Right renal pelvis (tissue), 4 donors: ENCODE measurements at places on chromosomes 7 and 10.

- DNase-seq, result no peak
Observed at GRCh38 chr7:141704112-141704511, 2.1 kb upstream of the DENND11 start.

DNA sequence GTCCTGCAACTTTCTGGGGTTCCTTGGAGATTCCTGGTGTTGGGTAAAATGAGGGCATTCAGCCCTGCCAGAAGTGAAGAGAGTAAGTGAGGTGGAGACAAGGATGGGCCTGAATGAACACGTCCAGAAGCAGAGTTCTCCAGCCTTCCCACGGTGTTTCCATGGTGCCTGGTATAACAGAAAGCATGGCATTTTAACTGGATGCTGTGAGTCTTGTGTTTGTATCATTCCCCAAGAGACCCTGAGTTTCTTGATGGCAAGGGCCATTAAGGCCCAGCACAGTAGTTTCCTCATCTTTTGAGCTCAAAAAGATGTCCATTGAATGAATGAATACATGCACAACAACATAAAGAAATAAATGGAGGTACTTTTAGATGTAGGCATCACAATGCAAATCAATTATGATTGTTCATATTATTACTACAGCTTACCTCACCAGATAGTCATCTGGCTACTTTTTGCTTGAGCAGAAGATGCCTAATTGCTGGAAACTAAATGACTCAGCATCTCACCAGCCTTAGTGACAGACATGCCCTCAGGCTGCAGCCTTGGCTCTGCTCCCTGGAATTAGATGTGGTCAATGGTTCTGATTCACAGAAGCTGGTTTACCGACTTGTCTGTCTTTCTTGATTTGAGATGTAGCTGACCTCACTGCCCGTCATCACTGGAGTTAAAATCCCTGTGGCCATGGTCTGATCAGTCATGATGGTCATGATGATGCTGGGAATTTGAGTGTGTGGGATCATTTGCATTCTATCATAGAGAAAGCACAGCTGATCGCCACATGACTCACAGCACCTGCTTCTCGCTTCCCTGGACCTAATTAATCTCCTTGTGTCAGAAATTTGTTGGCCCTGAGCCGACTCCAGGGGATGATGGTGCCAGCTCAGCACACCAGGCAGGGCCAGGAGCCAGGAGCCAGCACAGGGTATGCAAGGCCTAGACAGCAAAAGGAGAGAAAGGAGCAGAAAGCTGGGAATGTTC is 83.9 kb downstream of the CXCL12 start:
- no peak for DNase-seq

DNA sequence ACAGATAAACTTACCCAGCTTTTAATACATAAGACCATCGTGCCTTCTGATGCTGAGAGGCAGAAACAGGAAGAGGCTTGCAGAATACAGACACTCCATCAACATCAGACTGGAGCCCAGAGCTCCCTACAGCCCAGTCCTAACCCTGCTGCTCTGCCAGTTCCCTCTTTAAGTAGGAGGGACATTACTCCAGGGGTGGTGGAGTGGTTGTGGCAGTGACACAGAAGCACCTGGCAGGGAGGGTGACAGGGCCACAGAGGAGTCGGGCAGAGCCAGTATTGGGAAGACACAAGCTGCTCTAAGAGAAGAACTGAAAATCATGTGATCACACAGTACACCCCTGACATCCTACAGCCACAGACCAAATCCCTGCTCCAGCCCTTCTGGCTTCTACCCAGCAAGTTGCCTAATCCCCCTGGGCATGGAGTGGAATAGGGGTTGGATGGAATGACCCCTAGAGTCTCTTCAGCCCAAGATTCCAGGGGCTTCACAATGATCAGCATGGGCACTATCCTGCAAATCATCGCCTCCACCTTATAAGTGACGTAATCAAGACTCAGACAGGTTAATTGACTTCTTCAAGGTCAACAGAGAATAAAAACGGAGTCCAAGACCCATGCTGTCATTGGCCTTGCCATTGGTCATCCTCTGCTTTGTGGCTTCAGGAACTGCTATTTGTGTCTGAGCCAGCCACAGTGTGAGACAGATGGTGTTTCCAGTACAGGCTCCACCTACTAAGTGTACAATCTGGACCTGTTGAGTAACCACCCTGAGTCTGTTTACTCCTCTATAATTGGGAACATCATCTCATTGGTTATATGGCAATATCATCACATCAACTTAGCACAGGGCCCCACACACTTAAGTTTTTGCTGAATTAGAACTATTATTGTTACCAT is 61.1 kb upstream of the ZMIZ1 start:
- no peak for DNase-seq

- DNase-seq, result no peak
Observed at GRCh38 chr10:103474077-103474476, 5.0 kb downstream of the CALHM3 start.

- DNase-seq, result no peak
Observed at GRCh38 chr7:94228223-94228622, 166.5 kb upstream of the COL1A2 start.

- no peak for DNase-seq
Observed at GRCh38 chr10:91537614-91538383, 95.1 kb downstream of the PPP1R3C start.

DNA sequence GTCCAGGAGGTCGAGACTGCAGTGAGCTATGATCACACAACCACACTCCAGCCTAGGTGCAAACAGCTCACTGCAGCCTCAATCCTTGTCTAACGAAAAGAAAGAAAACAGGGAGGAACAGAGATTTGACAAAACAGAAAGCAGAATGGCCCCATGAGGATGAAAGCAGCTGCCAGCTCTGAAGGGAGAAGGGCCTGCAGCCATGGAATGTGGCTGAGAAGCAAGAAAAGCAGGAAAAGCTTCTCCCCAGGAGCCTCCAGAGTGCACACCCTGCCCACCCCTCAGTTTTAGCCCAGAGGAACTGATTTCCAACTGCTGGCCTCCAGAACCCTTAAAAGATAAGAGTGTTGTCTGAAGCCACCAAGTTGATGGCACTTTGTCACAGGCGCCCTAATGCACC is 13.0 kb downstream of the ESYT2 start:
- DNase-seq, result no peak

GRCh38 chr10:78600740-78601139 is 468.0 kb upstream of the ZMIZ1 start:
- no peak for DNase-seq

GRCh38 chr7:2373124-2373556 is 18.5 kb downstream of the EIF3B start:
- DNase-seq, result no peak

- DNase-seq, result no peak
Observed at GRCh38 chr7:40327873-40328272, 193.1 kb downstream of the SUGCT start.

DNA sequence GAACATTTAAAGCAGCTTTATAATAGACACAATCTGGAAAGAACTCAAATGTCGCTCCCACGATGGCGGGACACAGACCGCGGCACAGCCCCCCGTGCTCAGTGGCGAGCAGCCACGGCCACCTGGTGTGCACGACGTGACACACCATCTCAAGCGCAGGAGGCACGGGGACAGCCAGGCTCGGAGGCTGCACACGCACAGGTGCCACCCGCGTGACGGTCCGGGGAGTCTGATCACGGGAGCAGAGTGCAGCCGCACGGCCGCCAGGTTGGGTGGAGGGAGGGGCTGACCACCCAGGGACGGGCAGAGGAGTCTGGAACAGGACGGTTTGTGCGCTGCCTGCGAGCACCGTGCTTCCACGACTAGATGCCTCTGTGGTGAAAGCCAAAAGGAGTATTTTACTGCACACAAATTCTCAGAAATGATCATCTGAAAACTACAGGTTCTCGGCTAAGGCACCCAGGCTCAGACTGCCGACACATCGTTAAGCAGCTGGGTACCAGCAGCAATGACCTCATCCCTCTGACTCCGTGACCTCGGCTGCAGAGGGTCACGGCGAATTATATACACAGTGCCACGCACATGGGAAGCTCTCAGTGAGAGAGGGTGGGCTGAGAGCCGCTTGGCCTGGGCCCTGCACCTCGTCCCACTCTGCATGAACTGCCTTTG is 7.5 kb upstream of the GPER1 start:
- DNase-seq, result no peak

- no peak for DNase-seq
Observed at GRCh38 chr7:143299840-143300239, 11.7 kb downstream of the CASP2 start.

- no peak for DNase-seq
Observed at GRCh38 chr10:132455441-132455971, 58.5 kb downstream of the PWWP2B start.

DNA sequence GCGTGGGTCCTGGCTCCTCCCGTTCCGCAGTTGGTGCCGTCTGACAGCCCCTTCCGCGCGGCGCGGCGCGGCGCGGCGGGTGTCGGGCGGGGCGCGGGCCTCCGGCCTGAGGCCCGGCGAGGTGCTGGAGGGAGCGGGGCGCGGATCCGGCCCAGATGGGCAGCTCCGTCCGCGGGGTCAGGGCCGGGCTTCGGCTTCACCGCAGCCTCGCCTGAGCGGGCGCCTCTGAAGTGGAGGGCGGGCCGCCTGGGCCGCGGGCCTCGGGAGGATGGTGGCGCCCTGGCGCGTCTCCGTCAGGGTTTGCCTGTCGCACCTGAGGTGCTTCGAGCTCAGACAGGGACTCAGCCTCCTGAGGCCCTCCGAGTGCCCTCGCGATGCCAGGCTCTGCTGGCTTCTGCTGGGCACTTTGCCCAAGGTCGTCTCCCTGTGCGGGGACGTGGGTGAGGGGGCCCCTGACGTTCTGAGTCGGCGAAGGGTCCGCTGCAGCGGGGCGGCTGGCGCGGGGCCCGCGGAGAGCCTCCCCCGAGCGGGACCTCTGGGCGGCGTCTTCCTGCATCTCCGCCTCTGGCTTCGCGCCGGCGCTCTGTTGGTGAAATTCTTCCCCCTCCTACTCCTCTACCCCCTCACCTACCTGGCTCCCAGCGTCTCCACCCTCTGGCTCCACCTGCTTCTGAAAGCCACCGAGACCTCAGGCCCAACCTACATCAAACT is 473 bp downstream of the ADCK2 start:
- DNase-seq, result no peak

DNA sequence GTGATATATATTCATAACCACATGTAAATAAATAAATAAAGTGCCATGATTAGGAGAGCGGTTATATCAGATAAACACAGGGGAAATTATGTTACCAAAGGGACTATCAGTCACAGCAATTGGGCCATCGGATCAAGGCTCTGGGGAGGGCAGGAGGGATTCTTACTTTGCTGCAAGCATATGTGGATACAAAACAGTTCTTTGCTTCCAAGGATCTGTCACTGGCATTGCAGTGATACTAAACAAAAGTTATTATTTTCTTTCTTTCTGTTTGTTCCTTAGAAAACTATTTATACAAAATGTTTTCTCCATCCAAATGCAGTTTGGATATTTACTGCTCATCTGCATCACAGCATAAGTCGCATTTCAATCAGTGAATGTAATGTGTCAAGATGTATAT is 188.4 kb upstream of the MGMT start:
- DNase-seq, result no peak

DNA sequence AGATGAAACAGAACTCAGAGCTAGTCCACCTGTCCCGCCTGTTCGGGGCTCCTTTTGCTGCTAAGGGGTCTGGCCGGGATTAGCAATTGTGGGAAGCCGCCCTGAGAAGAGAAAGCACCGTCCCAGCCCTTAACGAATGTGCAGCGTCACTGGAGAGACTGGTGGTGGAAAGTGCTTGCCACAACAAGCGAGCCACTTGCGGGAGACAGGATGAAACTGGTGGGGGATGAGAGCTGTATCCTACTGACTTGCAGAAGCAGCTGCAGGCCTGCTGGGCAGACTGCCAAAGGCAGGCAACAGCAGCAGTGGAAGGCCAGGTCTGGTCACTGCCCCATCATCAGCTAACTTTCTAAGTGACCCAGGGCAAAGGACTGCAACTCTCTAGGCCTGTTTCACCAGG is 95.4 kb downstream of the FAM53B start:
- DNase-seq, result no peak

GRCh38 chr7:134422008-134422407 is 36.9 kb downstream of the AKR1B1 start:
- DNase-seq, result no peak

GRCh38 chr7:71238581-71239295 is 106.8 kb downstream of the GALNT17 start:
- DNase-seq, result no peak

GRCh38 chr10:22651276-22651980 is 63.0 kb downstream of the PIP4K2A start:
- DNase-seq, result no peak

DNA sequence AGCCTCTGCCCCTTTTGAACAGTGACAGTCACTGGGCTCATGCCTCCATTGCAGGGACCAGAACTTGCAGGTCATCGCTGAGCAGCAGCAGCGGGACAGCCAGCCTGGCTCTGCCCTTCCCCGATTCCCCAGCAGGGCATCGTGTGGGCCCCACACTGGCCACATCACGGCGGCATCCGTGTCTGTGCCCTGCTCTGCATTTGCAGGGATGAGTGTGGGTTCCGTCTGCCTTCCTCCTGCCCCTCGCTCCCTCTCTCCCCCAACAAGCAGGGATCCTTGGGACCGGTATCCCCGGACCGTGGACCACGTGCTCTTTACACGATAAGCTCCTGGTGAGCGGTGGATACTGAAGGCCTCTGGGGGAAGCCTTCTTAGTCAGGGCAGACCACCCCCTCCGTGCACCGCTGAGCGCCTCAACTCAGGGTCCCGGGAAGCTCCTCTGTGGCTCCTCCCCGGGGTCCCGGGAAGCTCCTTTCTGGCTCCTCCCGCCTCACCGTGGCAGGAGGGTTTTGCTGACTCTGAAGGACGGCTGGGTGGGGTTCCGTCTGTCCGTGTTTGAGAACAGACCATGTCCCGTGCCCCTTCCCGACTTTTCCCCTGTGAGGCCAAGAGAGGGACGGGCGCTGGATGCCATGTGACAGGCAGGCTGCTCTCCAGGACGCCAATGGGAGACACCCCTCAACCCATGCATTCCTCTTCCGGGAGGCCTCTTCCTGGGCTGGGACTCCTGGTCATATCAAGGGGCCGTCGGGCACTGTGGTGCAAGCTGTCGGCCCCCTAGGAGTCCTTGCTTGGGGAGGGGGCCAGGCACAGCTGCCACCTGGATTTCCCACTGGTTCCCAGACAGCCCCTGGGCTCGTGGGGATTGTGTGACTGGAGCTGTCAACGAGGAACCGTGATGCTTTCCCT is 23.5 kb upstream of the NKX6-2 start:
- no peak for DNase-seq

DNA sequence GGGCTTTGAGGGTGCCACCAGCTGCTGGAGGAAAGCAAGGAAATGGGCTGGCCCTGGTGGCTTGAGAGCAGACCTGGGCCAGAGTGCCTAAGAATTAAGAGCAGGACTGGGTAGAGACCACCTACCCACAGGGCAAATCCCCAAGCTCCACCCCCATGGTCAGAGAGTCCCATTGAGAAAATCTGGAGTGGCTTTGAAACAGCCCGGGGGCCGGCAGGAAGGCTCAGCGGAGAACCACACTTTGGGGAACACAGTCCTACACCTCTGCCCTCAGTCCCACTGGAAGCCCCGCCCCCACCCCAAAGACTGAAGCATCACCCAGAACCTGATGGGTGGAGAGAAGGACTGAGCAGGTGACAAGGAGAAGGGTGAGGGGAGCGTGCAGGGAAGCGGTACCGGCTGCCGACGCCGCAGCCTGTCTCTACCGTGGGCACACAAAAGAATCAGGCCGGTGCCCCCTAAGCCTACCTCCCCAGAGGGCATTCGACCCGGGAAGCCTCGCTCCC is 3.6 kb downstream of the SMARCD3 start:
- no peak for DNase-seq

- DNase-seq, result no peak
Observed at GRCh38 chr7:44568771-44569560, 4.7 kb downstream of the DDX56 start.
